ENCODE measurements at places on chromosomes 11 and 22.
A peak's percentile ranks its signal among the peaks of the same experiment; 100 is the strongest.

DNA sequence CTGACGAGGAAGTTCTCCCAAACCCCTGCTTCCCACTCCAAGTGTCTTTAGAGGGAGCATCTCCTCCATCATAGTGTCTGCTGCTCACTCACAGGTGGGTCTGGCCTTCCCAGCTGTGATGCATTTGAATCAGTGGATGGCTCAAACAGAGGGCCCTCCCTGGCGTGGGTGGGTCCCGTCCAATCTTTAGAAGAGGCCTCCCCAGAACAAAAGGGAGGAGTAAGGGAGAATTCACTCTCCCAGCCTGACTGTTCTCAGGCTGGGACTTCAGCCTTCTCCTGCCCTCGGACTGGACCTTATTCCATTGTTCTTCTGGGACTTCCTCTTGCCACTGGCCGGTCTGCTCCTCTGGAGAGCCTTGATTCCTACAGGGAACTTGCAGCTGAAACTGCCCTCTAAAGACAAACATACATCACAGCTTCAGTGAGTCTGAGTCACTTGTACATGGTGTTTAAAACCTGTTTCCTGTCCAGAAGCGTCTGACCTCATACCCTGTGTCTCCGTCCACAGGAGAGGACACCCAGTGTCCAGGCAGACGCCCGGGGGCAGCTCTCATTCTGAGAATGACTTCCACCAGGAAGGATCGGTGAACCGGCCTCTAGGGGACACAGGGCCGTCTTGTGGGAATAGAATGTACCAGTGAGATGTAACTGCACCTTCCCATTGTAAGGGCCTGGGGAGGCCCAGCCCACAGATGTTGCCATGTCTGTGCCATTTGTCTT is 234.7 kb downstream of the BRD1 start:
- no peak for DNase-seq

- no peak for DNase-seq
Observed at GRCh38 chr11:126756421-126756820, 244.1 kb downstream of the KIRREL3 start.

DNA sequence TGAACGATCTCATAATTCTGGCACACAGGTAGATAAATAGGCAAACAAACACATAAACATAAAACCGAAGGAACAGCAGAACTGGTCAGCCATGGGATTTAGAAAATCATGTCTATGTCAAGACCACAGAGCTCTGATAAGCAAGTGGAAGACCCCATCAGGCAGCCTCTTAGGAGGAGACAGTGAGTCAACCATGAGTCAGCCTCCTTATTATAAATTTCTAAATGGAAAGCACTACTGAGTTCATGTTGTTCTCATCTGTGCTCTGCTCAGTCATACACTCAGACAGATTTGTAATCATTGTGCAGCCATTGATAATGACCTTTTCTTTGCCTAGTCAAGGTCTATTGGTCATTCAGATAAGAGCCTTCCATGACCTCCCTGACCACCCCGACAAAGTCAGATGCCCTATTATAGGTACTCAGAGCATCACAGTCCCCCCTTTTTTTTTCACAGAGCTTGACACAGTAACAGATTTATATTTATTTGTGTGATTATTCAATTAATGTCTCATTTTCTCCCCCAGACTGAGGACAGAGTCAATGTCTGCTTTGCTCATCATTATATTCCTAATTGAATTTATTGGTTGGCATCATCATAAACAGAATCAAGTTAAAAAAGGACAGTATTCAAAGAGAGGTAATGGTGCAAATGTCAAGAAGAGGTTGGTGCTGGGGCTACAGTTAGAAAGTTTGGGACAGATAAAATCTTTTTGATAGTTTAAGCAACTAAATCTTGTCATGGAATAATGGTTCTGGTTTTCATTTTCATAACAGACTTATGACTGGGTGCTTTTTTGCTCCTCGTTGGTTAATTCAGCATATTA is 579.7 kb upstream of the CCDC90B start:
- DNase-seq: no peak

DNA sequence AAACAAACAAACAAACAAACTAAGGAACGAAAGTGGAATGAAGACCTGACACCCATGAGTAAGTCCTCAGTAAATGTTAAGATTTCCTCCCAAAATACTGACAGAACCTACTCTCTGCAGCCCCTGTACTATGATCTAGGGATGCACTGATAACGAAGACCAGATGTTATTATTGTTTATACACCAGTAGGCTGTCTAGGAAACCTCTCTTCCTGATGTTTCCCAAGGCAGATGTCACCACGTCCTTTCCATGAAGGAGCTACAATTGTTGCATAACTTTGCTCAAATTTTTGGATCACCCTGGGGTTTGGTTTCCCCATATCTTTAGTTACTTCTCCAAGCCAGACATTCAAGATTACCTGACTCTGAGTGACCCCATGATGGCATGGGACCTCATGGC is 340.7 kb downstream of the MIAT start:
- no peak for DNase-seq

DNA sequence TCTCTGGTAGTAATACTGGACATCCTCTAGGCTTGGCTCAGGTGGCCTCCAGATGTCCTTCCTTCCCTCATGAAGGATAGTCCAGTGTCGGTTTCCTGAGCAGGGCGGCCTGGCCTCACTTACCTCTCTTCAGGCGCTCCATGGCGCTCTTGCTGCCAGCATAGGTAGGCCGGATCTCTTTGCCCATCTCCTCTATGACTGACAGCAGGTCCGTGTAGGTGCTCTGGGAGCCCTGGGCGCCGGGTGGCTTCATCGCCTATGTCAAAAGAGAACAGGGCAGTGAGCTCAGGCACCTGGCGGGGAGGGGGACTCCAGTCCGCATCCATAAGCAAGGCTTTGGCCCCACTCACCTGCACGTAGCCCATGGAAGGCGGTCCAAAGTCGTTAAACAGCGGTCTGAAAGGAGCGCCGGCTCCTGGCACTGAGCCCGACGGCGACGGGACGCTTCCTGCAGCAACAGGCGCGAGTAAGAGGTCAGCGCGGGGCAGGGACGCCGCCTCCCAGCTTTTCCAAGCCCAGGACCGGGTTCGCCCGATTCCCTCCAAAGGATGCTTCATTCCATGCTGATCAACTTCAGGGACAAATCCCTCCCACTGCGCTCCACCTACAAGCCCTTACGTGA is 609 bp downstream of the CDK2AP2 start:
- DNase-seq: peak; percentile 83

GRCh38 chr11:85884581-85885021 is 29.4 kb downstream of the CCDC83 start:
- no peak for DNase-seq

DNA sequence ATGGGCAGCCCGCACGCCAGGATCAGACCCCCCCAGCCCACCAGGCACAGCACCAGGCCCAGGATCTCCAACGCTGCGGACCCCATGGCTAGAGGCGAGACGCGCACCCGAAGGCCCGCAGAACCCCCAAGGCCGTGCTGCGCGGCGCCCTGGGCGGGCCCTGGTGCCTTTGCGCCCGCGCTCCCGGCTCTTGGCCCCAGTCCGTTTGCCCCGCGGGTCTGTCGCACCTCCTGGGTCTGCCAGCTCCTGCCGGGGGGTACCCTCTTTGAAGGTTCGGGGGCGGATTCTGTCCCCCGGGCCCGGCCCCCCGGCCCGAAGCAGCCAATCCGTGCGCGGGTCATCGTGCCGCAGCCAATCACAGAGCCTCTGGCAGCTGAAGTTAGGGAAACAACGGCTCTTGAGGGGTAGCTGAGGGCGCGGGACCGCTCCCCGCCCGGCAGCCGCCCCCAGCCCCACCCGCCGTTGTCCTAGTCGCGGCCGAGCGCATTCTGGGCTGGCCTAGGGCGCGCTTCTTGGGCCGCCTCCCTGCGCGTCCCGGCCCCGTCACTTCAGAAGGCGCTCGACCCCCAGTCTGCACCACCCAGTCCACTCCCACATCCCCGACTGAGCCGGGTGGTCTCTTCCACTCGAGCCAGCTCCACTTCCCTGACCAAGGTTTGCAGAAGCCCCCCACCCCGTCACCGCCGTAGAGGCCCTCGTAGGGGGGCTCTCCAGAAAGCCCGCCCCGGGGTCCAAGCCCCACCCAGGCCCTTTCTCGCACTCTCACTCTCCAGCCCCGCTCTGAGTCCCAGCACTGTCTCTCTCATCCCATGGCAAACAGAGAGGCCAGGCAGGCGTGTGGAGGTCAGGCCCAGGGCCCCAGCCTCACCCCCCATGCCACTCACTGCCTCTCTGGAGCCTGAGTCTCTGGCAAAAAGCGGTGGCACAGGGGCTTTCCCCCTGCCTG is at the start of gene CLDN5:
CLDN5 (minus strand) TSS at position 241 of the 946 bp plus-strand sequence; CDS start at position 86, 155 bp downstream.
- no peak for DNase-seq

Data from HT-29 (cell line).